ENCODE measurements at places on chromosomes 3 and 15.
A peak's percentile ranks its signal among the peaks of the same experiment; 100 is the strongest.

- H3K4me1 ChIP-seq: peaks cover 40% of the 10 kb centered on the region
- peak overlapping the region; percentile 50 for H3K27ac ChIP-seq
- no peak overlapping the region for H3K4me3 ChIP-seq
- H3K27me3 ChIP-seq: no peaks in the 10 kb centered on the region
- peaks cover 40% of the 10 kb centered on the region for H3K36me3 ChIP-seq
Observed at GRCh38 chr15:90432253-90432652, 44.2 kb downstream of the IQGAP1 start.

GRCh38 chr3:129095285-129095684 lies 26.3 kb downstream of the RAB43 start:
- no peaks in the 10 kb centered on the region for H3K27me3 ChIP-seq
- H3K4me1 ChIP-seq: peaks cover 32% of the 10 kb centered on the region
- no peak for DNase-seq
- H3K27ac ChIP-seq: no peak overlapping the region

DNA sequence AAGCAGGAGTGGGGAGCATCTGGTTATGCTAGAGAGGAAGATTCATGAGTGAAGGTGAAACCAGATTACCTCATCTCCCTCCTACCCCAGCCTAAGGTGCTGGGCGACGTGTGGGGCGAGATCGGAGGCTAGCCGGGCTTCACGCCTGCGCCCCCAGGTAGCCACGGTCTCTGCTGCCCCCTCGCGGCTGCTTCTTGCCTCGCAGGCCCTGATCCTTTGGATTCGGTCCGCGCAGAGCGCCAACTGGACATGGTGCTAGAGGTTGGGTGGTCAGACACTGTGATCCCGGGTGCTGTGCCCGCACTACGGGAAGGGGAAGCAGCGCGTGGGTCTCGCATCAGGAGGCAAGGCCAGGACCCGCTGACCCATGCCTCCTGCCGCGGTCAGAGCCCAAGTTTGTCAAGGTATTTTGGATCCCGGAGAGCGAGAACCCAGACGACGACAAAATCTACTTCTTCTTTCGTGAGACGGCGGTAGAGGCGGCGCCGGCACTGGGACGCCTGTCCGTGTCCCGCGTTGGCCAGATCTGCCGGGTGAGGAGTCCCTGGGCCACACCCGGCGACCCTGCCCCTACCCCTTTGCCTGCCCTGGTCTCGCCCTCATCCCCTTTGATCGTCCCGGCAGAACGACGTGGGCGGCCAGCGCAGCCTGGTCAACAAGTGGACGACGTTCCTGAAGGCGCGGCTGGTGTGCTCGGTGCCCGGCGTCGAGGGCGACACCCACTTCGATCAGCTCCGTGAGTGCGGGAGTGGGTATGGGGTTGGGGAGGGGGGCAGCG lies 4.2 kb downstream of the SEMA3B start:
- peaks cover 10% of the 10 kb centered on the region for H3K36me3 ChIP-seq
- H3K27me3 ChIP-seq: peaks cover 47% of the 10 kb centered on the region
- no peak overlapping the region for H3K27ac ChIP-seq
- H3K4me3 ChIP-seq: peak overlapping the region; percentile 67

DNA sequence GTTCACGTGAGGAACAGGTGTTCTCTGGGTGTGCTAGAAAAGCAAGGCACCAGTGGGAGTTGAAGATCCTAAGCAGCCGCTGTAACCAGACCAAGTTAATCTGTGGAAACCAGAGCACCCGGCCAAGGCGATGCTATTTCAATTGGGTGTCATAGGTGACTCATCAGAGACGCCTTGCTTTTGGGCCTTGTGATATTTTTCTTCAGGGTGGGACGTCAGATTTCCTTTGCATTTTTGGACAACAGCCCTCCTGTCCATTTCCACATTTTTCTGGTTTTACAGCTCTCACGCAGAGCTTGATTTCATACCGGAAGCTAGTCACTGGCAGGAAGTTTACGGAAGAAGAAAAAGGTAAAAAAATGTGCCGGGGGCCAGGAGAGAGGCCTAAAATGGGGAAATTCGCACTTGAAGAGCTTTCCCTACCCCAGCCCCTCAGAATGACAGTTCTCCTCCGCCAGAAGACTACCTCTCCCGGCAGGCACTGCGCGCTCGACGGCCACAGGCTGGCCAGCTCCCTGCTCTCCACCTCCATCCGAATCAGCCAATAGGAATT lies 471 bp upstream of the KBTBD8 start:
- no peak for DNase-seq
- H3K36me3 ChIP-seq: peaks cover 9% of the 10 kb centered on the region
- H3K27me3 ChIP-seq: peaks cover 25% of the 10 kb centered on the region
- H3K4me1 ChIP-seq: peaks cover 15% of the 10 kb centered on the region

- no peaks in the 10 kb centered on the region for H3K4me1 ChIP-seq
- H3K36me3 ChIP-seq: no peaks in the 10 kb centered on the region
- DNase-seq: no peak
- H3K27ac ChIP-seq: no peak overlapping the region
- H3K4me3 ChIP-seq: no peak overlapping the region
Observed at GRCh38 chr3:30428251-30428650, 178.2 kb upstream of the TGFBR2 start.
